ENCODE measurements at places on chromosomes 5 and 9.

GRCh38 chr5:180498378-180498777 is 4.2 kb downstream of the CNOT6 start:
- no peak for DNase-seq

DNA sequence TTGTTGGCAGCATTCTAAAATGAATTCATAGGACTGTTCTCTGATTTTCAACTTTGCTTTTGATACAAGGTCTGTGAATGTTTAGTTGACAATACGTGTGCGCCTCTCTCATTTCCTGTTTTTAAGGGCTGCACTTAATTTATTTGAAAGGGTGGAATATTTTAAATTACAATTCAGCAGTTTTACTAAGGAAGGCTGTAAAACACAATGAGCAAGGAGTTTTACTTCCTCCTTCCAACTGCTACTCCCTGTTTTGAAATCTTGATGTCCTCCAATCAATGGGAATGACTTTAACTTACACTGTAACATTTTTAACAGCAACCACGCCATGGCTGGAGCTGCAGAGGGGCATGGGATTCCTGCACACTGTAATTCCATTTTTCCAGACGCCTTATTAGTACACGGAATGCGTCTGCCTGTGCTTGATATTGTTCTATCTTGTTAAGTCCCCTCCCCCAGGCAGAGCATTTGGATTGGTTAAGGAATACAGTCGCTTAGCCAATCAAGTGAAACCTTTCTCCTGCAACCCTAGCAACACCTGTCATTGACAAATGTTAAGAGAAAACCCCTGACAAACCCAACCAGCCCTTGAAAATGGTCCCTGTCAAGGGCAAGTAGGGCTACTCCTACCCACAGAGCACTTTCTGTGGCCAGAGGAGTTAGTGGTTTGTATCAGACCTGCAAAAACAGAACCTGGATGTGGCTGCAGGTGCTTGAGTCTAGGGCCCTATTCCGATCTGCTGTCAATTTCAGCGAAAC is 12.5 kb upstream of the ZSWIM6 start:
- DNase-seq = no peak

- DNase-seq = no peak
These were observed 140.8 kb upstream of the LMX1B start for GRCh38 chr9:126472948-126473298.

GRCh38 chr9:99828417-99829176 is 6.9 kb downstream of the NR4A3 start:
- no peak for DNase-seq

DNA sequence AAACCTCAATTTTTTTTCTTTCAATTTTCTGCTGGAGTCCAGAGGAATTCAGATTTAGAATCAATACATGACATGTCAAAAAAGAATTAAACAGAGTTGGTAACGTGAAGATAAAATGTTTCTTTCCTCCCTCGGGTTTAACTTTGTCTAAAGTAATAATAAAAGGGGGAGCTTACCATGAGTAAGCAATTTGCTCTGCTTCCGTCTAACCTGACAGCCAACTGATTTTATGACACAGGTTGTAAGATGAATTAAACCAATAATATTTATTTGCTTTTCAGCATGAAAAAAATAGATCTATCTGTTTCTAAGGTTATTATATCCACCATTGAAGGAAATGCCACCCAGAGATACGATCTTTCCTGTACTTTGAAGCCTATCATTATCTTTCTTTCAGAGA is 352.6 kb downstream of the OSTF1 start:
- no peak for DNase-seq

GRCh38 chr5:124043456-124043855 is 531.5 kb downstream of the CSNK1G3 start:
- DNase-seq = no peak

DNA sequence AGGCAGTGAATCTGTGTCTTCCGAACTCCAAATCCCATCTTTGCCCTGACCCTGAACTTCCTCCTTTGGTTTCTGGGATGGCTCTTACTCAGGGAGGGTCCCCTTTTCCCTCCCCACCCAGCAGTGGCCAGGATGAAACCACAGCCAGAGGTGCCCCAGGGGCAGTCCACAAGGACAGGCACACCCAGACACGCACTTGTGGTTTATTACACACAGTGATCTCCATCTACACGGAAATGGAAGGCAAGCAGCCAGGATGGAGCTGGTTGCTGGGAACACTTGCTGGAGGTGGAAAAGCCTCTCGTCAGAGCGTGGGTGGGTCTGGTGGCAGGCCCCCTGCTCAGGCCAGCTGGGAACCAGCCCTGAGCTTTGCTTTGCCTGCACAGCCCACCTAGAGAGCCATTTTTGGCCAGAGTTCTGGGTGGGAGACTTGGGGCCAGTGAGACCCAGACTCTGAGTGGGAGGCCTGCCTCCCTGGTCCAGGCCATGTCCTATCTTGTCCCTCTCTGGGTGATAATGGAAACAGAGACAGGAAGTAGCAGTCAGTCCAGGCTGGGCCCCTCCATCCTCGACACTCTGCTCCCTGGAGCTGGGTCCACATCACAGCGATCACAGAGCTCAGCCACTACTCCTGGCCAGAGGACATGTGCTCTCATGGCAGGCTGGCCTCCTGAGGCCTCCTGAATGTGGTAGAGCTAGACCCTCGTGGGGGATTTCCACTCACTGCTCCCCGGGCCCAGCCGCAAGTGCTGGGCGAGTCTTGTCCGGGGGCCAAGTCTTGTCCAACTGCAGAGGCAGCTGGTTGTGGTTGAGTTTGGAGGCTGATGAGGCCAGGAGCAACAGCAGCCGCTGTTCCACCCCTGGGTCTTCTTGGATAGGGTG is 5.1 kb upstream of the PHYKPL start:
- DNase-seq = no peak

- no peak for DNase-seq
These were observed 156.2 kb upstream of the ZNF618 start for GRCh38 chr9:113719919-113720318.

DNA sequence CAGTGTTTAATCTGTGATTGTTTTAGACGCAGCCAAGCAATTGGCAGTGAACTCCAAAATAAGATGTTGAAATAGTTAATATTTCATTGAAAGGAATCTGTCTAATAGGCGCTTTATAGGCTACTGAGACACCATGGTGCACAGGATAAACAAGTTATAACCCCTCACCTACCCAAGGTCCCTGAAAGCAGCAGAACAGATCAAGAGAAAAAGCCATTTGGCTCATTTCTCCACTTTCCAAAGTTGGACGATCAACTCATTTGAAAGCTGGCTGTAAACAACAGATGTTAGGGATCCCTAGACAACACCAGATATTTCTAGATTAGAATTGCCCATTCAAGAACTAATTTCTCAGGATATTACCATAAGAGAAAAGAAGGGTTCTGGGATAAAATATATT is 4.9 kb downstream of the PUM3 start:
- DNase-seq = no peak

GRCh38 chr5:42908509-42909488 is 97.1 kb upstream of the SELENOP start:
- DNase-seq = peak; percentile 90

DNA sequence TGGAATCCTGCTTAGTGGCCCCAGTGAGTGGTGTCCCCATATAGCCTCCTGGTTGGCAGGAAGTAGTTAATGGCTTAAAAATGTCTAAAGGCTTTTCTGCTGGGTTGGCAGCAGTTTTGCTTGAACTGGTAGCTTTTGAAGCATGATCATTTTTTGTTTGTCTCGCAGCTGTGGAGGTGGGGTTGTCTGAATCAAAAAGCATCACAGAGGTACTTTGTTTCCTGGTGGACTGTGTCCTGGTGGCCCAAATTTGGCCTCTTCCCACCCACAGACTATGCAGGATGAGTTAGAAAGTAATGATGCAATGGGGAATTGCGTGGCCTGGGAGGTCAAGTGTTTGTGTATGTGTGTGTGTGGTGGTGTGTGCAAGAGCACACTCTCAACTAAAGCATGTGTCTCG is 322.7 kb downstream of the ARHGEF28 start:
- DNase-seq = no peak

DNA sequence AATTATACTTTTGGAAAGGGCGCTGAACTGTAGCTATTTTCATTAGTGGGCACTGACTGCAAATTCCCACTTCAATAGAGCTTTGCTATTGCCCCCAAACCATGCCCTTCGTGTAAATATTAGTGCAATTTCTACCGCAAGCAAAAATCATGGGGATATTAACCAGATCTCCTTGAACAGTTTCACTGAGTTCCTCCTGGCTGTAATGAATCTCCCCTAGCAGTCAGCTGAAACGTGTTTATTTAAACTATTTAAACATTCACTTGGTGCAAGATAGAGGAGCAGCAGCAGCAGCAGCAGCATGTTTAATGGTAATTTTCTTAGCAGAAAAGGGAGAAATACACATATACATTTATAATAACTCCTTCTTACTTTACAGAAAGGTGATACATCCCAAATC is 54.4 kb downstream of the ARRDC3 start:
- no peak for DNase-seq

DNA sequence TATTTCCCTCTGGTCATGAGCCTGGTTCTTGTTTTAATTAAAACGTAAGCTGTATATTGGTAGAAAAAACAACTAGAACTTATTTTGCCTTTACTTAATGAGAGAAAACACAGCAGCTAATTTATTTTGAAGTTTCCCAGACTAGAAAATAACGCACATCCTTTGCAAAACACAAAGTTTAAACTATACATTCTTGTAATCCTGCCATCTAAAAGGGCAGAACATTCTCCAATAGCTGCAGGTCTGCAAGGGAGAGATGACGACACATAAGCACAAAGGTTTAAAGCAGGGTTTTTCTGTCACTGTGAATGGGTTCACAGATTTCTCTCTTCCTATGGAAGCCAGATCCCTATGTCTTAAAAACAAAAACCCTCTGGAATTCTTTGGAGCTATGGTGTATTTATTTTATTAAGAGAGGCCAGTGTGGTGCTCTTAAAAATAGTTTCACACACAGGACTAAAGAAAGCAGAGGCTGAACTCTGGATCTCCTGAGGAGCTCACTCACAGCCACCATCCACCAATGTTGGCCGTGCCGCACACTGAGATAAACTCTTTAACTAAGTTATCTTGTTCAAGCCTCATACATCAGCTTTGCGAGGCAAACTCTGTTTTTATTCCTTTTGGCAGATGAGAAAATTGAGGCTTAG is 82.4 kb downstream of the SNCAIP start:
- DNase-seq = no peak

GRCh38 chr5:2381861-2382260 is 369.6 kb downstream of the IRX2 start:
- no peak for DNase-seq

DNA sequence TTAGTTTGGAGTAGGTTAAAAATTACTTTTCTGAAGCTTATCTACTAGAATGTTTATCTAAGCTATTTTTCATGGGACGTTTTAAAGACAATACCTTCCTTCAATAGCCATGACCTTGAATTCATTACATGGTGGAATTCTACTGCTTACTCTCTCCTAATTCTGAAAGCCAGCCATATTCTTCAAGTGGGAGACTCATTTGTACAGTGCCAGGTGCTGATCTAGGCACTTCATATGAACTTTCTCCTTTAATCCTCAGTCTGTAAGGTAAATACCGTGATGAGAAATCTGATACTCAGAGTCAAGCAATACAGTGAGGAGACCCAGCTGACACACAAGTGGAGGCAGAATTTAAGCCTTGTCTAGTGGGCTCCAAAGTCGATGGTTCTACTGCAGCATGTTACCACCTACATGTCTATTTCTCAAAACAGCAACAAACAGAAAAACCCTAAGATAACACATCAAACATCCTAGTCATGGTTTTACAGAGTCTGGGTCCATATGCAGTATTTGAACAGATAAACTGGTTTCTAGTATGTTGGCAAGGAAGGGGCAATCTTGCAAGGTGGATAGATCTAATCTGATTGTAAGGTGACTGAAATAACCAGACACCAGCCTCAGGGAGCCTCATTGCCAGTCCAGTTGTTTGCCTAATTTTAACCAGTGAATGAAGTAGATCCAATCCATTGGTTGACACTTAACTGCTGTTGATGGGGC is 243.7 kb downstream of the PIK3R1 start:
- no peak for DNase-seq

DNA sequence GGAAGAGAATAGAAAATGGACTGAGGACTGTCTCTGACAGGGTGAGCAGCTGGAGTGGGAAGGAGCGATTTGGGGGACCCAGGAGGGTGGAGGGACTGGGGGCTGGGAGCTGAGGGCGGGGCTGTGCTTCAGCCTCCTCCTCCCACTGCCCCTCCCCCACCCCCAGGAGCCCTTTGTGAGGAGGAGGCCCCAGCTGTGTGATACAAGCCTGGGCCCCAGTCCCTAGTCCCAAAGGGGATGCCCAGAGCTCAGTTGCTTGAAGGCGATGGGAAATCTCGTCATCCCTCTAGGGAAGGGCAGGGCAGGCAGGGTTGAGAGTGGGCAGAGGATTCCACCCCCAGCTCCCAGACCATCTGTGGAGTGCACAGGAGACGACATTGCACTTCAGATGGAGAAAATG is at the start of gene SPATA31E1:
Gene SPATA31E1 (plus strand): TSS at position 251 of the 400 bp plus-strand sequence. CDS start 15 bp downstream, at position 266.
- DNase-seq = no peak

DNA sequence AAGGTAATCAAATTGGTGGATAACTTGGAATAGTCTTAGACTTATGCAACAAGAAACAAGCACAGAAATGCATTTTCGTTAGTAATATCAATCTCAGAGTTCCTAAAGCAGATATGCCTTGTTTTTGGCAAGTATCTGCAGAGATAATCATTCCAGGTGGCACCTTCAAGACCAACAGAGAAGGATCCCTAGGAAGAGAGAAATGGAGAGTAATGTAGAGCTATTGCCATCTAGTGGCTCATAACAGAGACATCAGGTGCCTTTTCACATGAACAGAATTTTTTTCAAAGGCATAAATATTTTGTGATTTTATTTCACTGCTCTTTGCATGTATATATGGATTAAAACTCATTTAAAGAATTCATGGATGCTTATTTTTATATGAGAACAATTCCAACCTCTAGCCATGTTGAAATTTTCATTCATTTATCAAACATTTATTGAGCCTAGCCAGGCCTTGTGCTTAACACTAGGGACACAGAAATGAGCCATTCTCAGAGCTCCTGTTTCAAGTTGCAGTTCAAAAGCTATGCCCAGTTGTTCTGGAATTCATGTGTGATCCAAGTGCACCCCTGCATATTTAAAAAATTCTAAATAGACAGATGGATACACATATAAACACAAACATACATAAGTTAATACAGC is 117.5 kb upstream of the OR13F1 start:
- DNase-seq = no peak

- no peak for DNase-seq
These were observed 63.7 kb downstream of the FEM1C start for GRCh38 chr5:115480900-115481299.

- no peak for DNase-seq
These were observed 3.2 kb upstream of the TMEM268 start for GRCh38 chr9:114607671-114608524.

GRCh38 chr5:14816374-14816998 is 55.1 kb downstream of the ANKH start:
- no peak for DNase-seq

DNA sequence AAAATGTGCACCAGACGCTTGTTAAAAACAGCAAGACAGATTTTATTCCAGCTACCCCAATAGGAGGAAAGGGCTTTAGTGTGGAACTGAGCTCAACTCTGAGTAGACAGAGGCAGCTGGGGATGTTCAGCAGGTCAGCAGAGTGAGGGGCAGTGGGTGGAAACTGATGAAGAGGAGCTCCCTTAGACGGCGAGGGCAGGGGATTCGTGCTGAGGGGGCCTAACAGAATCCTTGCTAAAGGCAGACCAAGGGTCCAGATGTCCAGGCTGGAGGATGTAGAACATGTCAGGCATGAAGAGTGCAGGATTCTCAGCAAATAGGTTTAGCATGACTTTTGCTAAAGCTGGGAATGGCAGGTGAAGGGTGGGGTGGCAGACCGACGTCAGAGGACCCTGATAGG is 71.9 kb upstream of the OLFM1 start:
- DNase-seq = no peak

- DNase-seq = no peak
These were observed 32.5 kb downstream of the OR1J1 start for GRCh38 chr9:122445155-122445749.

GRCh38 chr5:55885359-55885758 is 34.2 kb downstream of the IL31RA start:
- DNase-seq = no peak

Data from activated naive CD8-positive, alpha-beta T cell treated with anti-CD3 and anti-CD28 coated beads, Interleukin-2, amount 50 U/mL, for 24 hours (primary cell).